Endothelial cell of umbilical vein (primary cell): ENCODE measurements at places on chromosomes 11 and 22. TPM values are rescaled to one million over a fixed set of nuclear protein-coding genes. Genes with fewer than 3 reads are reported as not detected.

DNA sequence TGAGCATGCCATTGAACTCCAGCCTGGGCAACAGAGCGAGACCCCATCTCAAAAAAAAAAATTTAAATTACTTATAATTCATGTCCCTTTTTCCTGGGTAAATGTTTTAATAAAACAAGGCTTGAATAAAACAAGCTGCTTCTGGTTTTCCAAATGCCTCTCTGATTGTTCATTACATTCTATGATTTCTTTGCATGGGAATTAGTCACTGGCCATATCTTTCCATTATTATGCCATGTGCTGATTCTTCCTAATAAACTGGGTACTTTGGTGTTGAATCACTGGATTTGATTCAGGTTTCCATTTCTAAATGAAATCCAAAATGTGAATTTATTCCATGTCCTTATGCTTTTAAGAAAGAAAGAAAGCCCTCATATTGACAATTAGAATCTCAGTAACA, 42.6 kb downstream of the ZNF215 start:
- no peak for DNase-seq

DNA sequence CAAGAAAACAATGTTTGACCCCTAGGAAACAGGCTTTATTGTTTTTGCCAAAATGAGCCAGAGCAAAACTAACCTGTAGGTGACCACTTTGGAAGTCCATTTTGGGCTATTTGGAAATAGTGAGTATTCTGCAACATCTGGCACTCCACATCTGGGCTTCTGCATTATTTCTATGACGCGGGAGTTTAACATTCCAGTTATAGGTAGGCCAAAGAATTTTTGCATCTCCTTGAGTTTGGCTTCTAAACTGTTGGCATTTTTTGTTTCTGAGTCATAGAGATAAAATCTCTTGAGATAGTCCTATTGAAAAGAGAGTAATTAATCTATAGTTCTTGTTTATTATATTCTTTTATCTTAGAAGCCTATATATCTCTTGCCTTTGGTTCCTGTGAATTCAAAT, 2.9 kb downstream of the MMP7 start:
- DNase-seq: no peak

The C11orf91 gene
- 1.4 and 2.1 TPM in 2 replicates for total RNA-seq

The MAPK8IP2 gene
- 0.31 and 0.37 TPM in 2 replicates for total RNA-seq

The CABP2 gene
- total RNA-seq: not detected in 2 replicates

DNA sequence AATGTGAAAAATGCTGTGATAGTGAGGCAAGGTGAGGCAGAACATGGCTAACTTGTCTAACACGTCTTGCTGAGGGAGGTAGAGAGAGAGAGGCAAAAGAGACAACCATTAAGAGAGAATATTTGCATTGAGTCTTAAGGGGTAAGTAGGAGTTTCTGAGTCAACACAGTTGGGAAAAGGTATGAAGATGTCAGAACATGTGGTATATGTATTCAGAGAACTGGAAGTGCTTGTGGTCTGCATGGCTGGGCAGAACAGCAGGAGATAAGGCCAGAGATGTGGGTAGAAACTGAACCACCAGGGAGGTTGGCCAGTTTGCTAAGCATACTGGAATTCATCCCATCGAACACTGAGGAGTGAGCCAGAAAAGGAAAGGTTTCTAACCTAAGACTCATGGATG, 25.0 kb upstream of the SLC5A1 start:
- no peak for DNase-seq

DNA sequence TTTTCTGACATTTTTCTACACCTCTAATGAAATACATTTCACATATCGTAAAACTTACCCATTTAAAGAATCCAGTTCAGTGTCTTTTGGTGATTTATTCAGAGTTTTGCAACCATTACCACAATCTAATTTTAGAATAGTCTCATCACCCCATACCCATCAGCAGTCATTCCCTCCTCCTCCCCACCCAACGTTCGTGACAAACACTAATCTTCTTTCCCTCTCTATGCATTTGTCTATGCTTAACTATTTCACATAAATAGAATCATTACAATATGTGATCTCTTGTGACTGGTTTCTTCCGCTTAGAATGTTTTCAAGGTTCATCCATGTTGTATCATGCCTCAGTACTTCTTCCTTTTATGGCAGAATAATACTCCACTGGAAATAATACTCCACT, 9.5 kb downstream of the TTC28 start:
- no peak for DNase-seq

The GPR83 gene
- not detected in 2 replicates for total RNA-seq

The RFPL1 gene
- total RNA-seq: not detected in 2 replicates

DNA sequence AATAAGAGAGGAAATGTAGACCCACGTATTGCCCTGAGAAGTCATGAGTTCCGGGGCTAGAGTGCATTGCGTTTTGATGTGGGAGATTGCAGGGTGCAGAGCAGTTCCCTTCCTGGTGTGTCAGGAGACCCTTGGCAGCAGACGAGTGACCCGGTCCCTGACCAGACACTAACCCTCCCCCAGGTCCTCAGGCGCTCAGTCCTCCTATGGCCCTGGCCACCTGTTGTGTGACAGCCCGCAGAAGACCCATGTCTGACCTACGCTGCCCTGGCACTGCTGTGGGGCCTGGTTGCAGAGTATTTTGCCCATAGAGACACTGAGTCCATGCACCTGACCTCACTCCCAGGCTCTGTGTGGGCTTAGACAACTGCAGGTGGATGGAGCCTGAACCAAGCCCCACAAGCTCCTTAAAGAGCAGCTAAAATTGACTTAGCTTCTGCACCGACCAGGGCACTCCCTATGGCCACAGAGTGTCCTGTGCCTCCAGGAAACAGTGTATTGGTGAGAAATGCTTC, 833.8 kb downstream of the TBC1D22A start:
- DNase-seq: no peak

- no peak for DNase-seq
These were observed 122.7 kb upstream of the GUCY1A2 start for GRCh38 chr11:107140983-107141382.

DNA sequence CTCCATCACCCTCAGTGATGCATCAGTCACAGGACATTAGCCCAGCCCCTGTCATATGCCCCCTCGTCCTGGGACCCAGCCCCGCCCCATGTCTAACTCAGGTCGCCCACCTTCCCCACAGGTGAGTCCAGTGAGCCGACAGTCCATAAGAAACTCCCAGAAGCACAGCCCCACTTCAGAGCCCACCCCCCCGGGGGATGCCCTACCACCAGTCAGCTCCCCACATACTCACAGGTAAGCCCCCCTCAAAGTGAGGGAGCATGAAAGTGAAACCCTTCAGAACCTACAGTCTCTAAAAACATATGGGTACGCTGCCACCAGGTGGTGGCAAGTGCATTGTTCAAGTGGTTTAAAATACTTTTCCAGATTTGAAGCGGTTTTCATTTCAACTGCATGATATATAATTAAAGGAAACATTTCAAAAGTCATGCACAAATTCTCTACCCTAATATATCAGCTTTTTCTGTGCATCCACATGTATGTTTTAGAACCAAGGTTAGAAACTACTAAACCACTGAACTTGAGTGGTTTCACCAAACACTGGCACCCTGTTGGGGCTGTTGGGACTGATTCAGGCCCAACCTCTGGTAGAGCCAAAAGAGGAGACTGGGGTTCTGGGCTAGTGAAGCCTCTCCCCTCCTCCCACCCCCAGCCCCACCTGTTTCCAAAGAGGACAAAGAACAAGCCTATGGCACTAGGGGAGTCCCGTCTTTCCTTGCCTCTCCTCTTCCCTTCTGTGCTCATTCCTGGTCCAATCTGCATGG, 17.3 kb downstream of the EPS8L2 start:
- peak; percentile 50 for DNase-seq

DNA sequence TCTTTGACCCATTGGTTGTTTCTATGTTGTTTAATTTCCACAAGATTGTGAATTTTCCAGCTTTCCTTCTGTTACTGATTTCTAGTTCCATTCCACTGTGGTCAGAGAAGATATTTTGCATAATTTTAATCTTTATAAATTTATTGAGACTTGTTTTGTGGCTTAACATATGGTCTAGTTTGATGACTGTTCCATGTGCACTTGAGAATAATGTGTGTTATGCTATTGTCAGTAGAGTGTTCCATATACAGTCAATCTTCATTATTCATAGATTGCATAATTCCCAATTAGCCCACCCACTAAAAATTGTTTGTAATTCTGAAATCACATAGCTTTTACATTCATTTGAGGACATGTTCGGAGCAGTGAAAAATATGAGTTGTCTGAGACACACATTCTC, 346.1 kb upstream of the DDI1 start:
- no peak for DNase-seq

DNA sequence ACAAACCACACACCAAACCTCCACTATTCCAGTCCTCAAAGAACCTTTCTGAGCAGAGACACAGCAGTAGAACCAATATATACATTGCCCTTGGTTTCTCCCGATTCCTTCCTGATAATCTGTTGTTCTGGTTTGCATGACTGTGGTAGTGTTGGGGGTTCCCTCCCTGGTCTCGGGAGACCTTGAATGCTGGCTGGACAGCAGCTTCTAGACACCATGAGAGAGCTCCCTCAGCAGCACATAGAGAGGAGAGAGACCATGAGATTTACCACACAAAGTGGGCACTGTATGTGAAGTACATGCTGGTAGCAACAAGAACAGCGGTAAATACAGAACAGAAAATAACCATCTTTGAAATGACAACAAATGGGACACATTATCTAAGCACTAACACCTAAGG, 2.6 kb downstream of the C11orf91 start:
- no peak for DNase-seq

- DNase-seq: no peak
These were observed 20.1 kb downstream of the POU2F3 start for GRCh38 chr11:120259988-120260565.

The RFPL2 gene
- not detected in 2 replicates for total RNA-seq

DNA sequence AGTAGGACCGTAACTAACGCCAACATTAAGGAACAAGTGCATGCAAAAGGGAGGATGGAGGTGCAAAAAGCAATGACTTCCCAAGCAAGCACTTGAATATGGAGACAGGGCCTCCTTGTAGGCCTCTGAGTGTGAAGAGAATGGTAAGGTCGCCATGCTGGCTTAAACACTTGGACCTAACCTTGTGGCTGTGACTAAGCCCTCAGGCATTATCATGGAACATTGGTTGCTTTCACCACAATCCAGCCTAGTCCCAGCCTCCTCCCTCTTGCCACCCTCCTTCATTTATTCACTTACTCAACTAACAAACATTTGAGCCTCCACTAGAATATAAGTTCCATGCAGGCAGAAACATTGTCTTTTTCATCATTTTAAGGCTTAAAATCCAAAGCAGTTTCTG, 11.9 kb upstream of the SYTL2 start:
- DNase-seq: no peak

- no peak for DNase-seq
These were observed 14.9 kb upstream of the ISX start for GRCh38 chr22:35051013-35051535.

The KRTAP5-7 gene
- not detected in 2 replicates for total RNA-seq

The BAIAP2L2 gene
- 0.16 and 0.20 TPM in 2 replicates for total RNA-seq

DNA sequence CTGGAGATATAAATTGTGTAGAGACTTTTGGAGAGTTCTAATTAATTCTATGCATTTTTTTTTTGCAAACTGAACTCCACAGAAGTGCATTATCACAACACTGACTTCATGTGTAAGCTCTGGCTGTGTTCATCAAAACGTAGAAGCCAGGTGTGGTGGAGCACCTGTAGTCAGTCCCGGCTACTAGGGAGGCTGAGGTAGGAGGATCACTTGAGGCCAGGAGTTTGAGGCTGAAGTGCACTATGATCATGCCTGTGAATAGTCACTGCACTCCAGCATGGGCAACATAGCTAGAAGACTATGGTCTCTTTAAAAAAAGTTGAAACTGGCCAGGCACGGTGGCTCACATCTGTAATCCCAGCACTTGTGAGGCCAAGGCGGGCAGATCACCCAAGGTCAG, 20.6 kb downstream of the TCF20 start:
- DNase-seq: no peak

DNA sequence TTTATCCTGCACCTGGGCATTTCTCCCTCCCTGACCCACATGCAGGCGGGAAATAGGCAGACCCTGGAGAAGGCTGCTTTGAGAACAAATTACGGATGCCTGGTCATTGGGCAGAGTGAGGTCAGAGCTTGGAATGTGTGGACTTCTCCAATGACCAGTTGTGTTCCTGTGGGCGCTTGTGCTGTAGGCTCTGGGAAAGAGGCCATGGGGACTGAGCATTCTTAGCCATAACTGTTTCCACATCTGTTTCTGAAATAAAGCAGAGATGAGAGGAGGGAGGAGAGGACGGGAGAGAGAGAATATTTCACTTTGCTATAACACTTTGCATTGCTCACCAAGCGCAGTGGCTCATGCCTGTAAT, 11.2 kb upstream of the TMEM184B start:
- DNase-seq: no peak

The TP53AIP1 gene
- not detected in 2 replicates for total RNA-seq

The NXPE2 gene
- total RNA-seq: not detected in 2 replicates

DNA sequence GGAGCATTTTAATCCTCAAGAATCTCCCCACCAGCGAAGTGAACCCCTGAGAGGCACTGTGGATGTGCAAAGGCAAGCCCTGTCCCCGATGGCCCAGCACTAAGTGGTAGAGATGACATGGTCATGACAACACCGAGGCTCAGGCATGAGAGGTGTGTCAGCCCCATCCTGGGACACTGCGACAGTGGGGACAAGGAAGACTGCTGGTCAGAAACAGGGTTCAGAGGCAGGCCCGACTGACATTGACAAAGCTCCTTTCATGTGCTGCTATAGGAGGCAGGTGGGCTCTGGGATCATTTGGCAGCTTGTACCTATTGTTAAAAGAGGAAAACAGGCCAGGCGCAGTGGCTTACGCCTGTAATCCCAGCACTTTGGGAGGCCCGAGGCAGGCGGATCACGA, 54.3 kb upstream of the MYEOV start:
- DNase-seq: no peak

DNA sequence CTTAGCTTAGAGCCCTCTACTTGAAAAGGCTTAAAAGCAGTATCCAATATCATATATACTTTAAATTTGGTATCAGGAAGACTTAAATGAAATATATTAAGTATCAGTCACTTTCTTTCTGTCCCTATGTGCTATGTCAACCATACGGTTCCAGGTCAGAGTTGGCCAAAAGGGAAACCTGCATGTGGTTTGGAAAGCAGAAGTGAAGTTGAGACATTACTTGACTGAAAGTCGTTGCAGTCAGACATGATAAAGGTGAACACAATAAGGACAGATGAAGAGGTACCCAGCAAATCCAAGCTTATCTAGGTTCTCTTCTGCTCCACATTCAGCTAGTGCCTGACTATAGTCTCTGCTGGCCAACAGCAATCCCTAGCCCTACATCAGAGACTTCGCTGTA, 336.8 kb downstream of the KCNA4 start:
- DNase-seq: no peak
